ENCODE measurements at places on chromosomes 1 and 21.

GRCh38 chr21:36626791-36627190, 72.1 kb upstream of the SIM2 start:
- no peak for DNase-seq

DNA sequence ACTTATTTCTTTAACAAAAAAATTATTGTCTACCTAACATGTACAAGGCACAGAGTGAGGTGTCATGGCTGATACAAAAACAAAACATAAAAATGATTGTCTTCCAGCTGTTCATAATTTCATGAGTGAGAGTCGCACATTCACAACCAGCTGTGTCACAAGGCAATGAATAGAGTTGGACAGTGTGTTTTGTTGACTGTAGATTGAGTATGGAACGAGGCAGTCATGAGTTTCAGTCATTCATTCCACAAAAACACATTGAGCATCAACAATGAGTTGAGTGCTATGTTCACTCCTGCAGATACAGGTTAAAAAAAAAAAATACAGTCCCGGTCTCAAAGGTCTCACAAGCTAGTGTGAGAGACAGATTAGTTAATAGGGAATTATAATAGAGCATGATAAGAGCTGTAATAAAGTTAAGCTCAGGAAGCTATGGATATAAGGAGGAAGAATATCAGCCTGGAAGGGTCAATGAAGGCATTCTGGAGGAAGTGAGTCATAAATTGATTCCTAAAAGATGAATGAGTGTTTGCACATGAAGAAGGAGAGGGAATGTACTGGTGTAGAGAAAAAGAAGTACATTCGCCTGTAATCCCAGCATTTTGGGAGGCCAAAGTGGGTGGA, 47.8 kb upstream of the ARHGAP29 start:
- DNase-seq: no peak

GRCh38 chr1:165888552-165888920, 61.1 kb downstream of the UCK2 start:
- DNase-seq: no peak

DNA sequence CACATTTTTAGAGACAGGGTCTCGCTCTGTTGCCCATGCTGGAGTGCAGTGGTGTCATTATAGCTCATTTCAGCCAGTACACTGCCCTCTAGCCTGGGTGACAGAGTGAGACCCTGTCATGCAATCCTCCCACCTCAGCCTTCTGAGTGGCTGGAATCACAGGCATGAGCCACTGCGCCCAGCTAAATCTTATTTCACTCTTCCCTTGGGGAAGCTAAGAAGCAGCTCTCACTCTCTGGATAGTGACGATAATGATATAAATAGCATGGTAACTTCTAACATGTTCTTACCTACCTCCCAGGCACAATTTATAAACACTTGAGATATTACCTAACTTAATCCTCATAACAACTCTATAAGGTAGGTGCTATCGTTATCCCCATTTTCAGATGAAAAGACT, 24.9 kb downstream of the IQGAP3 start:
- DNase-seq: no peak

- no peak for DNase-seq
These were observed 93.5 kb downstream of the MRPL39 start for GRCh38 chr21:25513810-25514209.

GRCh38 chr1:40782371-40782956, 1.1 kb upstream of the KCNQ4 start:
- no peak for DNase-seq

DNA sequence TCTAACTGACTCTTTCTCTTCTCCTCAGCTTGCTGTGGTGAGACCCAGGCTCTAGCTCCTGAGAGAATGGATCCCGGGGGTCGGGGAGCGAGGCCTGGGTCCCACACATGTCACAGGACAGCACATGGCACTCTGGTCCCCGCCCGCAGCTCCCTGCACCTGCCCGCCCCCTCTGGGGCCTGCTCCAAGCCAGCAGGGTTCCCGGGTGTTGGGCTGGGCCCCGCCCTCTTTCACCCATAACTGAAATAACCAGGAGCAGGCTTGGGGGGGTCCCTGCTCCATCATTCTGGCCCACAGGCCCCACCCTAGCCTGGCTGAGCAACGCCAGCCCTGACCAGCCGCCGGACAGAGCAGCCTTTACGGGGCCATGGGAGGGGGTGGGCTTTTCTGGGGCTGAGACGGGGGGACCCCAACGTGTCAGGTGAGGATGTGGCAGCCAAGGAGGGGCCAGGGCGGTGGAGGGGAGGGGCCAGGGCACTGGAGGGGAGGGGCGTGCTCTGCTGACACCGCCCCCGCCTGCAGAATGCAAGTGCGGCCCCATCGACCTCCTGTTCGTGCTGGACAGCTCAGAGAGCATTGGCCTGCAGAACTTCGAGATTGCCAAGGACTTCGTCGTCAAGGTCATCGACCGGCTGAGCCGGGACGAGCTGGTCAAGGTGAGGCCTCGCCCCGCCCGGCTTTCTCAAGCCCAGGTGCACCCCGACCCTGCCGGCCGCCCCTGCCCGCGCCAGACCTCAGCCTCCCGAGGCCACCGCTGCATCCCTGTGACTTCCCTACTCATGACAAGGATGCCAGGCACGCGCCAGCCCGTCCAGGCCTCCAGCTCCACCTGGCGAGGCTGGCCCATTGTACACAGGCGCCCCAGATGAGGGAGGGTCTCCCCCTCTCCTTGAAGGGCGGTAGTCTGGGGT, 19.4 kb downstream of the COL6A1 start:
- no peak for DNase-seq

DNA sequence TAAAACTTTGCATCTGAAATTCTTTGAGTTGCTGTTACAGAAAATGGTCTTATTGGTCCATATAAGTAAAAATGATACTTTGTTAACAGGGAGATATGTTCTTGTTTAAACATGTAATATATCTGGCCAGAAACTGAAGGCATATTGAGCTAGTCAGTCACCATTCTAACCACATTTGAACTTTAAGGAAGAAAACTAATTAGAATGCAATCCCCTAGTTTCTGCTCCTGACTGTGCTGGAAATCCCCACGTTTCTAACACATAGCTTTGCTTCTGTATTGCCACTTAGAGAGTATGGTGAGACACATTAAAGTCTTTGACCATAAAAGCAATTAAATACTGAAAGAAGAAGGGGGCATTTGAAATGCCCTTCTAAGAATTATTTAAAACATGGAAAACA, 32.1 kb upstream of the HIVEP3 start:
- DNase-seq: no peak

GRCh38 chr1:205491794-205492193, 12.7 kb upstream of the CDK18 start:
- no peak for DNase-seq

GRCh38 chr1:212104586-212105325, 69.2 kb downstream of the DTL start:
- DNase-seq: no peak

- DNase-seq: peak; percentile 82
These were observed 10.8 kb downstream of the ADAMTSL4 start for GRCh38 chr1:150560011-150560438.

DNA sequence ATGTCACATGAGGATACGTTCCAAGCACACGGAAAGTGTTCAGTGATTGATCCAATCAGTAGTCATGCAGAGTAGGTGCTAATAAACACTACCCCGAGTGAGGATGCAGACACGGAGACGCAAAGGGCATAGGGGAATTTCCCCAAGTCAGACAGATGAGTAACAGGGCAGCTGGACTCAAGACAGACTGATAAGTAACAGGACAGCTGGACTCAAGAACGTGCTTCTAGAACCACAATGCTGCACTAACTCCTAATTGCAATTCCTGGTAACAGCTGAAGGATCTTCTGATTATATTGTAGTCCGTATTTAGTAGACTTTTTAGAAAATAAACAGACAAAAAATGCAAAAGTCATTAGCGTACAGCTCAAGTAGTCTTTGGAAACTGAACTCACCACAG, 1.9 kb upstream of the OR2T10 start:
- DNase-seq: no peak

All from hematopoietic multipotent progenitor cell treated with erythropoietin and hydrocortisone succinate and interleukin-3 and kit ligand, for 15 days (in vitro differentiated cells).